NT2/D1 (cell line): ENCODE measurements at places on chromosomes 5 and 9.

GRCh38 chr9:20242510-20243189, 379.6 kb downstream of the MLLT3 start:
- DNase-seq: no peak

GRCh38 chr5:59149271-59149670, 566.4 kb downstream of the RAB3C start:
- DNase-seq: no peak

DNA sequence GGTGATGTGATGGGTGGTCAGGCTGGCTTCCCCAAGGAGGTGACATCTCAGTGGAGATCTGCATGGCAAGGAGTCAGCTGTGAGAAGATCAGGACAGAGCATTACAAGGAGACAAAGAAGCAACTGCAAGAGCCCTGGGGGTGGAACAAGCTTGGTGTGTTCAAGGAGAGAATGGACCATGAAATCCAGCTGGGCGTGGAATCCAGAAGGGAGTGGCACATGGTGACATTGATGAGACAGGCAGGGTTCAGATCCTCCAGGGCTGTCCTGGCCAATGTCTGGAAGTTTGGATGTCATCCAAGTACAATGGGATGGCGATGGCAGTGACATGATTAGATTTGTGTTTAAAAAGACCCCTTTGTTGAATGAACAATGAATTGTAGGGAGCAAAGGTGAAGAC, 175.6 kb downstream of the MACROH2A1 start:
- no peak for DNase-seq

GRCh38 chr9:120950421-120951388, 24.1 kb upstream of the TRAF1 start:
- no peak for DNase-seq

- DNase-seq: no peak
Measured at GRCh38 chr5:50798002-50798401, 131.6 kb downstream of the PARP8 start.

- no peak for DNase-seq
Measured at GRCh38 chr9:119483153-119483552, 113.9 kb upstream of the BRINP1 start.
